ENCODE measurements at places on chromosomes 6 and 20.

DNA sequence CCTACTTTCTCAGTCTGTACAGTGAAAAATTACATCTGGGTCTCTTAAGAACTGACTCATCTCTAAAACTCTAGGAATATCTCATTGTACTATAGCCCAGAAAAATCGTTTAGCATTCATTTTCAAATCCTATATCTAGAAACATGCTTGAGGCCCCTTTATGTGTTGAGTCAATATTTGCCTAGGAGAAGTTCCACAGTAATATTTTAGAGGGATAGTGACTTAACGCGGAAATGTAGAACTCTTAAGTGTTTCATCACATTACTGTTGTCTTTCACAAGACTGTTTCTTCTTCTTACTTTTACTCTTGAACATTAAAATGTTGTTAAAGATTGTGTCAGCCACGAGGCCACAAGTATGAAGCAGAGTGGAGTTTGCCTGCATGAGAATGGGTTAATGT lies 23.0 kb upstream of the MYLIP start:
- no peak for DNase-seq

DNA sequence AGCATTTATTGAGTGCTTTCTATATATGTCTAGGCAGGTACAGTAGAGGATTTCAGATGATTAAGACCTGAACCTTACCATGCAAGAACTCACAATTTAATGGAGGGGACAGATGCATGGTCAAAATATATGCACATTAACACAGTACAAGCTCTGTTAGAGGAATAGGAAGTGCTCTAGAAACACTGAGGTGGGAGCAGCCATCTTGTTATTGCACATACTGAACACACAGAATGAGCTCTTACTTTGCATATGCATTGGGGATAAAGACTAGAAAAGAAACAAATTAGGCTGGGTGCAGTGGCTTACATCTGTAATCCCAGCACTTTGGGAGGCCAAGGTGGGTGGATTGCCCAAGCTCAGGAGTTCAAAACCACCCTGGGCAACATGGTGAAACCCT lies 438.3 kb downstream of the UTRN start:
- no peak for DNase-seq

DNA sequence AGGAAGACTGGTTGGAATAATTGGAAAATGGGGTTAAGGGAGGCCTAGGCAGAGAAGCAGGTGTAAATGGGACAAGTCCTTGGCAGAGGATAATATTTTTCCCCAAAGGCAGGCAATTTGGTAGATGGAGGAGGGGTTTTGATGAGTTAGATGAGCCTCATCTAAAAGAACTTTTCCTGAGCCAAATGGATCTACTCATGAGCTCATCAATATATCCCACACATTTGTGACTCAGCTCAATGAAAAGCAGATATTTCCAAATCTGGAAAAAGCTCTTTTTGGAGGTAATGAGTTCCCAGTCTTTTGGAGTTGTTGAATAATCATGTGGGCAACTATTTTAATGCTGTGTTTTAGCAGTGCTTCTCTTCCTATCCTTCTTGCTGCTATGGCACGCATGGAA lies 685.5 kb upstream of the CITED2 start:
- DNase-seq: no peak

GRCh38 chr20:20816969-20817755 lies 104.7 kb upstream of the RALGAPA2 start:
- no peak for DNase-seq

DNA sequence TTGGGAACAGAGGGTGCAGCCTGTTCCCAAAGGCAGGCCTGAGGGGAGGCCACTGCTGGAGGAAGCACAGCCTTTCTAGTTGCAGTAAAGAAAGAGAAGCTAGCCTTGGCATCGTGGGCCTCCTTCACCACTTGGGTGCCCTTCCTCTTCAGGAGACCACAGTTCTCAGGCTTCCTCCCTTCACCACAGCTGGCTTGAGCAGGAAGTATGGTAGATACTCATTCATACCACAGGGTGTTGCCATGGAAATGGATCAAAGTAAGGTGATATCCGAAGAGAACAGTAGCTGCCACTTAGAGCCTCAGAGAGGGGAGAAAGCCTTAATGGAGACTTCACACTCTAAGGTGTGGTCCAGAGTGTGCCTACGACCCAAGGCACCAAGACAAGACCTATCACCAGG lies 120.4 kb upstream of the RIPOR2 start:
- no peak for DNase-seq

- DNase-seq: no peak
Observed at GRCh38 chr20:50023116-50023805, 40.5 kb downstream of the SNAI1 start.

- no peak for DNase-seq
Observed at GRCh38 chr6:83729871-83730270, 21.0 kb upstream of the SNAP91 start.

GRCh38 chr6:130783416-130784107 lies 43.6 kb upstream of the SMLR1 start:
- DNase-seq: no peak

DNA sequence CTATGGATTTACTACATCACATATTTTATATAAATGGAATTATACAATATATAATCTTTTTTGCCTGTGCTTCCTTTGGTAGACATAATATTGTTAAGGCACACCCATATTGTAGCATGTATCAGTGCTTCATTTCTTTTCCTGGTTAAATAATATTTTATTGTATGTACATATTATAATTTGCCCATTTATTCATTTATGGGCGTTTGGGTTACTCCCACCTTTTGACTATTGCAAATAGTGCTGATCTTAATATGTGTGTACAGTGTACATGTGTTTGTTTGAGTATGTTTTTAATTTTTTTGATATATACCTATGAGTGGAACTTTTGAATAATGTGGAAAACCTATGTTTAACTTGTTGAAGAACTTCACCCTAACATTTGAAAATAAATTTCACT lies 804.2 kb downstream of the DHX35 start:
- no peak for DNase-seq

GRCh38 chr6:6002005-6002847 lies 4.5 kb downstream of the NRN1 start:
- DNase-seq: no peak

DNA sequence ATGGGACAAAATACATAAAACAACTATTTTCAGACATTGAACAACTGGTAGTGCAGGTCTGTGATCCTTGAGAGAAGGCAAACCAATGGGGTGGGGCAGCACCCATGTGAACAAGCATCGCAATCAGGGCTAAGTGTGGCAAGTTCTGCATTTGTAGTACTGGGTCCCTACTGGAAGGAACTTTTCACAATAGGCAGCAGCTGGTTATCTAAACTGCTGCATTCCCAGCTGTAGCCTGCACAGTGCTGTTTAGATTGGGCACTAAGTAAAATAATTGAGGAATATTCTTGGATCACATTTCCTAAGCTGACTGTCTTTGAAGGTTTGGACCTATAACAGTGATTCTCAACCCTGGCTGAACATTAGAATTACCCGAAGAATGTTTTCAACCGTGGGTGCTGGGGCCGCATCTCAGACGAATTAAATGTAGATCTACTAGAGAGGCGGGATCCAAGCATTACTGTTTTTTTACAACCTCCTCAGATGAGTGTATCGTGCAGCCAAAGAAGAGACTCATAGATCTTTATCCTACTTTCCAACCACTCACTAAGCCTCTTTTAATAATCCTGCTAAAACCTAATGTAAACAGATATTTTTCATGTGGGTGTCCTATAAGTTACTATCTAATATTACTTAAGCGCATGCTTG lies 12.4 kb upstream of the MAP3K4 start:
- DNase-seq: no peak

Data from stimulated activated CD8-positive, alpha-beta memory T cell treated with anti-CD3 and anti-CD28 coated beads, Interleukin-7, amount 100 ng/mL, for 24 hours (primary cell).